ENCODE measurements at places on chromosomes 7 and 10.

DNA sequence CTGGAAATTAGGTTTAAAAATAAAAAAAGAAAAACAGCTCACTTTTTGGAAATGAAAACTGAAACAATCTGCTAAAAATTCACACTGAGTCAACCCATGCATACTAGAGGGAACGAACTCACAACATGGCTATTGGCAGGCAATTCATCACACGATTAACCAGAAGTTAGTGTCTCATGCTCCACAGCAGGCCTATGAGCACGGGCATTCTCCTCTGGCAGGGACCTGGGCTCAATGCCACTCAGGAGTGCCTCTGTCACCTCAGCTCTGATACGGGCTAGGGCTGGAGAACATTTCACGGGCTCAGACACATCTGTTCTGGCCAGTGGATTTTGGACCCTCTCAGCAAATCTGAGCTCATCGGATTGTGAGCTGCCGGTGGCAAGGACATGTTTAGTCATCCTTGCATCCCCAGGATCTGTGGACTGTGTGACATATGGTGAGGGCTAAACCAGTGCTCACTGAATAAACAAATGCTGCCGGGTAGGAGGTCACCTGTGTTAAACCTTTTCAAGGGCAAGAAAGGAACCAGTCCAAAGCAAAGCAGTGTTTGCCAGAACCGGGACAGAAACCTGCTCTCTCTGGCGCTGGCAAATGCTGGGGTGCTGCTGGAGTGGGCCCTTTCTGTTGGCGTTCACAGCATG, 40.1 kb downstream of the POLR3A start:
- DNase-seq, result no peak

- DNase-seq, result no peak
Observed at GRCh38 chr10:98418665-98419468, 3.9 kb upstream of the PYROXD2 start.

- no peak for DNase-seq
Observed at GRCh38 chr7:102424129-102424551, 9.2 kb upstream of the ORAI2 start.

DNA sequence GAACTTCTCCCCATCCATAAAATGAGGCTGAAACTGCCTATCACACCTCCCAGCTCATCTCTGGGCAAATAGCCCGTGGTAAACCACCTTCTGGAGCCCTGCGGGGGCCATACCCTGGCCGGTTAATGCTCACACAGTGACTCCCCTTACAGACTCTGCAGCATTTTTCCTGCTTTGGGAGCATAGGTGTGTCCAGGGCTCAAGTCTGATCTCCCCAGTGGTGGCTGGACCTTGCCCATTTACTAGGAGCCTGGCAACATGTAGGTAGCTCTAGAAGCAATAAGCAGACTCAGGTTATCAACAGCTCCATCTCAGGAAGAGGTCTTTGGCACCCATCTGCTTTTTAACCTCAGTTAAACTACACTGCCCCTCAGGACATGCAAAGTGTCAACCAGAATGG, 5.5 kb upstream of the CDHR1 start:
- no peak for DNase-seq

DNA sequence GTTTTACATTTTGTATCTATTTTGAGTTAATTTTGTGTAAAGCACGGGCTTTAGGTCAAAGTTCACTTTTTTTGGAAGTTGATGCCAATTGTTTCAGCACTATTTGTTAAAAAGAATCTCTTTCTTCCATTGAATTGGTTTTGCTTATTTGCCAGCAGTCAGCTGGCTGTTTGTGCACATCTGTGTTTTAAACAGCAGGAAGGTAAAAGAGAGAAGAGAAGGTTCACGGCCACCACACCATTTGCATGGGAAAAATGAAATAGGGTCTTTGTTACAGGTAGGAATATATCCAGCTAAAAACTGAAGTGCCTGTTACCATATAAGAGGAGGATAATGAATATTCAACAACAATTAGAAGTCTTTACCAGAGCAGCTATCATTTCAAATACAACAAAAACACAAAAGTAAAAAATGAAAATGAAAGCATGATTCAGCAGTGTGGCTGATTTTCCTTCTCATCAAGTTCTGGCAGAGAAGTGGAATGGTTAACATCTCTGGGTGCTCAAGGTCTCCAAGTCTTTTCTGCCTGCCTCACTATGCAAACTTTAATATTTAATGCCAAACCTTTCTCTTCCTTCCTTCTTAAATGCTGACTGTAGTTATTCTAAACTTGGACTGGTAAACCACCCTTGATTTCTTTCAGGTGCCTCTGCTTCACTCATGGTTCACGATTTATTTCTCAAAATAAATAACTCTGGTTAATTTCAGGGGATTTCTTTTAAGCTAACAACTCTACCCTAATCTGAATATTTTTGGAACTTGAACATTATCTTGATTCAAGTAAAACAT, 841.5 kb downstream of the GRM8 start:
- no peak for DNase-seq

- DNase-seq, result no peak
Observed at GRCh38 chr7:20828947-20829346, 42.3 kb upstream of the SP8 start.

GRCh38 chr10:71782221-71782916, 9.0 kb upstream of the VSIR start:
- no peak for DNase-seq

- DNase-seq, result no peak
Observed at GRCh38 chr10:79100771-79101170, 32.0 kb downstream of the ZMIZ1 start.

- no peak for DNase-seq
Observed at GRCh38 chr10:103802637-103803353, 52.6 kb downstream of the SH3PXD2A start.

DNA sequence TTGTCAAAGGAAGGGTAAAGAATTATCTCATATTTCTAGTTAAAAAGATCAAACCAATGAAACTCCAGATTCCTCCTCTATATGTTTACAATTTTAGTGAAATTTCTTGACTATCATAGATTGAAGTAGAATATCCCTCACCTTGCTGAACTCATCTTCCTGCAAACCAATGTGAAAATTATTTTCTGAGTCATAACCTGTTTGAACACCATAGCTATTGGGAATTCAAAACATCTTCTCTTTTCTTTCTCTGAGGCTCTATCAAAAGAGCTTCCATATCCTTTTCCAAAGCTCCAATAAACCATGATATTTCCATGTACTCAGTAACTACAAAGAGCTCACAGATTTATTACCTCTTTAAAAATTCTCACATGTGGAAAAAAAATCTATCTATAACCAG, 134.3 kb downstream of the DOCK4 start:
- DNase-seq, result no peak

DNA sequence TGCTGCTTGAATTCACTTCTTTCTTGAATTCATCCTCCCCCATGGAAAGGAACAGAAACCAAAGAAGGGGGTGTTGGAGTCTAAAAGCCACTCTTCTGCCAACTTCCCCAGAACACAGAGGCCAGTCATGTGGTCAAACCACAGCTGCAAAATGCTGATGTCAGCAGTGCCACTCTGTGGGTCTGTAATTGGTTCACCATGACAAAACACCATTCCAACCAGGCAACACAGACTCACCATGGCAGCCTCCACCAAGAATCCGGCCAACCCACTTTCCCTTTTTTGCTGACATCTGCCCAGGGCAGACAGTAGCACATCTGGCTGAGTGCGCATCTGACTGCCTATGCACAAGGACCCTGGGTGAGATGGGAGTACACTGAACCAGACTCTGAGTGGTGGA, 16.8 kb downstream of the OSBPL3 start:
- peak; percentile 48 for DNase-seq

DNA sequence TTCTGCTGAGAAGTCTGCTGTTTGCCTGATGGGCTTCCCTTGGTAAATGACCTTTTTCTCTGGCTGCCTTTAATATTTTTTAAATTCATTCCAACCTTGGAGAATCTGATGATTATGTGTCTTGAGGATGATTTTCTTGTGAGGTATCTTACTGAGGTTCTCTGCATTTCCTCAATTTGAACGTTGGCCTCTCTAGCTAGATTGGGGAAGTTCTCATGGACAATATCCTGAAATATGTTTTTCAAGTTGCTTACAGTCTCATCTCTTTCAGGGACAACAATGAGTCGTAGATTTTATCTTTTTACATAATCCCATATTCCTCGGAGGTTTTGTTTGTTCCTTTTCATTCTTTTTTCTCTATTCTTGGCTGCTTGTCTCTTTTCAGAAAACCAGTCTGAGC, 208.4 kb downstream of the KIF20B start:
- DNase-seq, result no peak

- DNase-seq, result no peak
Observed at GRCh38 chr10:64112701-64113355, 591.6 kb downstream of the REEP3 start.

DNA sequence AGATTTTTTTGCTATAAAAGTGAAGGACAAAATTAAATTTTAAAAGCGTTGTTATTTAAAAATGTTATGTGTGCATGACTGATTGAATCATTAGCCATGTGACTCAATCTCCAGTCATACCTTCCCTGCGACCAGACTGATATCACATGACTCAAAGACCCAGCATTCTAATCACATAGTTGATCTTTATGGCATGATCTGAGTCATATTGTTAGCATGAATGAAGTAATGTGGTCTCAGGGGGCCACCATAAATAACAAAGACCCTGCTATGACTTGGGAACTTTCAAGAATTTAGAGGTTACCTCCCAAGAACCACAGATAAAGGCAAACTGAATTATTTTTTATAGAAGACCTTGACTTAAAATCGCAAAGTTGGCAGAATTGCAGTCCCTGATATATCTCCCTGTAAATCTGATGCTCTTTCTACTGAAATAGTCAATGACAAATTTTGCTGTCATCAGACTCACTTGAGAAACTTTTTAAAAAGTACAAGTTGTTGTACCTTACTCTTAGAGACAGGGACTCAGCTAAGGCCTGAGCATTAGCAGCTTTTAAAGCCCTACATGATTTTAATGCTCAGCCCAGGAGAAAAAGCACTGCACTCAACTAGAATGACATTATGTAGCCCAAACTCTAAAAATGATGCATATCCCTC, 717.3 kb downstream of the XPNPEP1 start:
- no peak for DNase-seq

- DNase-seq, result no peak
Observed at GRCh38 chr7:12801107-12801506, 113.7 kb downstream of the ARL4A start.

- peak; percentile 3 for DNase-seq
Observed at GRCh38 chr10:124175701-124176348, 82.4 kb upstream of the CHST15 start.

DNA sequence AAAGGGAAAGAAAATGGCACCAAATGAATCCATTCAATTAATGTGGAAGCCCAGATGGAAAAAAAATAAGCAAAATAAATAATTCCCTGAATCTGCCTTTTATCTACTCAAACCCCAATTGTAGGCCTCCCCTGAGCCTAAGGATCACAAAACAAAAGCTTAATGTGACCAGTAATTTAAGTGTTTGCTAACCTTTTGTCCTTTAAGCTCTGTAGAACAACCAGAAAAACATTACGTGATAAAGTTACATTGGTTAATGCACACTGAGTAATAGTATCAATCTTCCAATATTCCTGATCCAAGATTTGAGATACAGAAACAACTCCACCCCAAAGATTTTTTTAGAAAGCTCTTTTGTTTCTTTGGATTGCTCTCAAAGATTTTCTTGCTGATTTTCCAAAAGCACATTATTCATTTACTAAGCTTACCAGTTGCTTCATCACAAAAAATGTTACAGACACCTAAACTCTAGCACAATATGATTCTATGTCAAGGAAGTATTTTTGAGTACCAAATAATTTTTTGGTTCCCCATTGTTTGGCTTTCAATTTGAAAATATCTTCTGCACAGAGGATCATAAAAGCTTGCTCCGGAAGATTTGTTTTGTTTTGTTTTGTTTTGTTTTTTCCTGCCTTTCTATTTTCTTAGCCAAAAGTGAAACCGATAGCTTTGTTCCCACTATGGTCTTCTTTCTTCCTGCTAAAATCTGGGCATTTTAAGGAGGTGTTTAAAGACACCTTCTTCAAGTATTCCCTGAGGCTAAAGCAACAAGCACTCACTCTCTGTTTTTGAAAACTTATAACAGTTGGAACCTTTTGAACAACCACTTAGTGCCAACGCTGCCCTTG, 54.2 kb downstream of the TRIL start:
- no peak for DNase-seq

DNA sequence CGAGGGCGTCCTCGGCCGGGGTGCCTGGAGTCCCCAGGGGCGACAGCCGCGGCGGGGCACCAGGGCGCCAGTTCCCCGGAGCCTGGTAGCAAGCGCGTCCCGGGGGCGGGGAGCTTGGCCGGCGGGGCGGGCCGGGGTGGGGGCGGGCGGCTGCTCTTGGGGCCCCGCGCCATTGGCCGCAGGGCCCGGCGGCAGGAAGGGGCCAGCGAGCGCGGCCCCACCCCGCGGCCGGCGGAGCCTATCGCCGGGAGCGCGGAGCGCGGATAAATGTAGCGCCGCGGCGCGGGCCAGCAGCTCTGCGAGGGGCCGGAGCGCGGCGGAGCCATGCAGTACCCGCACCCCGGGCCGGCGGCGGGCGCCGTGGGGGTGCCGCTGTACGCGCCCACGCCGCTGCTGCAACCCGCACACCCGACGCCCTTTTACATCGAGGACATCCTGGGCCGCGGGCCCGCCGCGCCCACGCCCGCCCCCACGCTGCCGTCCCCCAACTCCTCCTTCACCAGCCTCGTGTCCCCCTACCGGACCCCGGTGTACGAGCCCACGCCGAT, at the start of gene HHEX:
TSS of gene HHEX (plus strand) at position 293 of the 548 bp plus-strand sequence. CDS start at position 325, 32 bp downstream.
- peak; percentile 17 for DNase-seq

- no peak for DNase-seq
Observed at GRCh38 chr7:7803715-7804178, 85.3 kb upstream of the RPA3 start.

DNA sequence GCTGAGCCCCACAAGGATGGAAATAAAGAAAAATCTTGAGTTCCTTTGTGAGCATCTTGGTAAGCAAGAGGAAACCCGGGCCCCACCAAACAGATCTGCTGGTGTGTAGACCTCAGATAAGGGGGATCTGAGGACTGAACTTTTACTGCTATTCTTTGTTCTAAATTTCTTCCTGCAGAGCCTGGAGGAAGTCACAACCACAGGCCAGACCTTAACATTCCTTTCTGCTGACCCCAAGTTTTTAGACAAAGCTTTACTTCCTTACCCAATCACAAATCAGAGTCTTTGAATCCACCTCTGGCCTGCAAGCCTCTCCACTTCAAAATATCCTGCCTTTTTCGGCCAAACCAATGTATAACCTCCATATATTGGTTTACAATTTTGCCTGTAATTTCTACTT, 352.6 kb upstream of the AUTS2 start:
- no peak for DNase-seq

DNA sequence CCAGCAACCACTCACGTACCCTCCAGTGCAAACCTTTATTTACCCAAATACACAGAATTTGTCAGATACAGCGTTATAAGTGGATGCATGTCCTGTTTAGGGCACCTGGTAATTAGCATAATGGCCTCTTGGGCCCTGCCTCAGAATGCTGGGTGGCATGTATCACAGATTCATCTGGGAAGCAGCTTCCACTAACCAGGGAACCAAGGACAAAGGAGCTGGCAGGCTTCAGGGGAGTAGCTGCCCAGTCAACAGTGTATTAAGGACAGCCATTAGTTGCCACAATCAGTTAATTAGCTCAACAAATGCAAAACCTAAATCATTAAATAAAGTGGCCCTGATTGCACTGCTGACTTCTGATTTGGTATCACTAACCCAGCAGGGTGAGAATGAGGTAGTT, 105.7 kb downstream of the RAPGEF5 start:
- no peak for DNase-seq

- peak; percentile 41 for DNase-seq
Observed at GRCh38 chr7:70361821-70362220, 763.5 kb downstream of the AUTS2 start.

- no peak for DNase-seq
Observed at GRCh38 chr10:71742301-71743088, 22.9 kb upstream of the C10orf105 start.
